ENCODE measurements at places on chromosomes 1 and 21.

- DNase-seq: no peak
Measured at GRCh38 chr1:33634143-33634542, 161.7 kb downstream of the ZSCAN20 start.

DNA sequence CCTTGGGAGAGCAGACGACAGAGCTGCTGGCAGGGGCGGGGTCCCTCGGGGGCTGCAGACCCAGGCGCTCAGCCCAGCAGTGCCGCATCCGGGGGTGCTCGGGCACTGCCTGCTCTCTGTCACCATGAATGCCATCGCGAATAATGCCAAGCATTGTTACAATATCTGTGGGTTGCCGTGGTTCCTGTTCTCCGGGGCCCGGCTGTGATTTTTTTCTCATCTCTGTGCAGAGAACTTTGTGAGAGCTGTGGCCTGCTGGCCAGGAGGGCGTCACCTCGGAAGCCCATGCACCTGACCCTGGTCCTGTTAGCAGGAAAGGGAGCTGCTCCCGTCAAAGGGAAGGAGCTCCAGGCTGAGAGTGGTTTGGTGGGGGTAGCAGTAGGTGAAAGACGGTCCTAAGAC is 70.4 kb downstream of the PRDM16 start:
- no peak for DNase-seq

DNA sequence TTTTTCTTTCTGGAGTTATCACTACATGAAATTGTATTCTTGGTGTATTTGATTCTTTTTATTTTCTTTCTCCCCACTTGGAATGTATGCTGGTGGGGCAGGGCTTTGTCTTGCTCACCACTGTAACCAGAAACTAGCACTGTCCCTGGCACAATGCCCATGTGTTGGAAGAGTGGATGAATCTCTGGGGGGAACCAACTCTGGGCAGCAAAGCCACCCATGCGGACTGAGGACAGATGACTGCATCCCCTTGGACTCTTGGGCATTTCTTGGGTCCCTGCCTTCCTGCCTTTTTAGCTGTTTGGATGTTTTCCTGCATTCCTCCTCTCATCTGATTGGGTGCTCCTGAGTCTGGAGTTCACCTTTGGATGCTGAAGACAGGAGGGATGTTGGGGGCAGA is 6.1 kb downstream of the CYP4B1 start:
- DNase-seq: no peak

GRCh38 chr1:41363591-41364320 is 2.5 kb downstream of the FOXO6 start:
- DNase-seq: no peak

- no peak for DNase-seq
Measured at GRCh38 chr1:173318788-173319187, 111.7 kb upstream of the TNFSF4 start.

GRCh38 chr1:161913482-161914140 is 110.1 kb downstream of the OLFML2B start:
- DNase-seq: no peak

DNA sequence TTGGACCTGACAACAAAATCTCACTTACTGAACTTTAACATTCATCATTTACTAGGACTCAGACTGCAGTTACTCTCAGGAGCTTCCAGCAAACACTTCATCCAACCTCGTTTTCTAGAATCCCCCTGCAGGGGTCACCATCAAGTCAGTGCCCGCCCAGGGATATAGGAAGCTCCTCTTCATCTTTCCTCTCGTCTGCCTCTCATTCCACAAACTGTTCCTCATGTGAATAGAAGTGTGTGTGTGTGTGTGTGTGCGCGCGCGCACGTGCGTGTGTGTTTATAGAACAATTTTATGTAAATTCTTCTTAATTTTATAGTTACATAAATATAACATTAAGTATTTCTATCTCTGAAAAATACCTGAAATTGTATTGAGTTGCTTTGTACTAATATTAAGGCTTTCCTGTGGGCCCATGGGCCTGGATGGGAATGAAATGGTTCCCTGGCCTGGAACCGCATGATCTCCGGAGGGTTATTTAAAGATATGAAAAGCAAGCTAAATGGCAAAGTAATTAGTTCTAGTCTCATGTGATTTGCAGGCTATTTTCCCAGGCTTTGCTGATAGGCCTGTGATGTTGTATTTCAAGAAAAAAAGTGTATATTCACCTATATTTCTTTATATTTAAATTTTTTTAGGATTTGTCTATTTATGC is 21.7 kb upstream of the ABCD3 start:
- no peak for DNase-seq

- DNase-seq: no peak
Measured at GRCh38 chr1:199976496-199977144, 50.9 kb upstream of the NR5A2 start.

DNA sequence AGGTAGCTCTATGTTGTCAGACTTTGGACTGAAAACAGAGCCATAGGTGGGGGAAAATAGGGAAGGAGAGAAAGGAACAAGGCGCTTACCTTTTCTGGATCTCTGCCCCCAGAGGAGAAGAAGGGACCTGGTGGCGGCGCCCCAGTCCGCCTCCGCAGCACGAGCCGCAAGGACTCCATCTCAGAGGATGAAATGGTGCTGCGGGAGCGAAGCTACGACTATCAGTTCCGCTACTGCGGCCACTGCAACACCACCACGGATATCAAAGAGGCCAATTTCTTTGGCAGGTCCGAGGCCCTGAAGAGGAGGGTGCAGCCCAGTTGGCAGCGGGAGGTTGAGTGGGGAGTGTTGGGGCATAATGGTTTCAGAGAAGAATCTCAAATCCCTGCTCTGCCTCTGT is 18.5 kb upstream of the TMEM222 start:
- DNase-seq: no peak

DNA sequence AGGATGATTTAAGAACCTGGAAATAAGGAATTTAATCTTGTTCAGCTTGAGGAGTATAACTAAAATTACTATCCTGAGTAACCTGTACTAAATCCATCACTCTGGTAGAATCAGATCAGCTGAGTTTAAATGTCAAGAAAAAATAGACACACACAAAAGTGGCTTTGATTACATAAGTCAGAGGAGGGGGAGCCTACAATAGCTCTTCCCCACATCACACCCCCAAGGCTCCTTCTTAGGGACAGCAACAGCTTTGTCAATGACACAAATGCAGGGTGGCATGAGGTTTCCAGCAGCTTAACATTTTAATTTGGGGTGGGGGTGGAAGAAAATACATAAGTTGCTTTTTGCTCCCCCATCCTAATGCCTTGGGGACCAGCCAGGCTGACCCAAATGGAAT is 12.6 kb upstream of the NUP210L start:
- no peak for DNase-seq

DNA sequence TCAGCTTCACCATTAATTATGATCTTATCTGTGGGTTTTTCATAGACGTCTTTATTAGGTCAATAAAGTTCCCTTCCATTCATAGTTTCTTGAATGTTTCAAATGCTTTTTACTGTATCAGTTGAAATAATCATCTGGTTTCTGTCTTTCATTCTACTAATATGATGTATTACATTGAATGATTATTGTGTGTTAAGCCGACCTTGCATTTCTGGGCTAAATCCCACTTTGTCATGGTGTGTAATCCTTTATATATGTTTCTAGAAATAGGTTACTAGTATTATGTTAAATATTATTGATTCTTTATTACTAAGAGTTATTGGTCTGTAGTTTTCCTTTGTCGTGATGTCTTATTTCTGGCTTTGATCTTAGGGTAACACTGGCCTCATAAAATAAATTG is 134.9 kb downstream of the FASLG start:
- DNase-seq: no peak

GRCh38 chr1:119742202-119742601 is 26.5 kb downstream of the HMGCS2 start:
- DNase-seq: no peak

DNA sequence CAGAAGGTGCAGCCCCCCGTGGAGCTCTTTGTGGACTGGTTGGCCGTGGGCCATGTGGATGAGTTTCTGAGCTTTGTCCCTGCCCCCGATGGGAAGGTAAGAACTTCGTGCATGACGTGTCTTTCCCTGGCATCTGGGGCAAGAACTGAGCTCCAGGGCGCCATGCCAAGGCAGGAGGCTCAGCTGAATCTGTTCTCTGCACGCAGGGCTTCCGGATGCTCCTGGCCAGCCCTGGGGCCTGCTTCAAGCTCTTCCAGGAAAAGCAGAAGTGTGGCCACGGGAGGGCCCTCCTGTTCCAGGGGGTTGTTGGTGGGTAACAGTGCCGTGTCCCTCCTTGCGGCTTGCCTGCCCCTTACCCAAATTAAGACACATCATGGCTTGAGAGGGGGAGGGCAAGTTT is 27.7 kb downstream of the PADI3 start:
- DNase-seq: no peak
